ENCODE measurements at places on chromosomes 7 and 10. TPM values are rescaled to one million over a fixed set of nuclear protein-coding genes. Genes with fewer than 3 reads are reported as not detected.

Gene CCDC3
- 54.2 TPM for total RNA-seq

DNA sequence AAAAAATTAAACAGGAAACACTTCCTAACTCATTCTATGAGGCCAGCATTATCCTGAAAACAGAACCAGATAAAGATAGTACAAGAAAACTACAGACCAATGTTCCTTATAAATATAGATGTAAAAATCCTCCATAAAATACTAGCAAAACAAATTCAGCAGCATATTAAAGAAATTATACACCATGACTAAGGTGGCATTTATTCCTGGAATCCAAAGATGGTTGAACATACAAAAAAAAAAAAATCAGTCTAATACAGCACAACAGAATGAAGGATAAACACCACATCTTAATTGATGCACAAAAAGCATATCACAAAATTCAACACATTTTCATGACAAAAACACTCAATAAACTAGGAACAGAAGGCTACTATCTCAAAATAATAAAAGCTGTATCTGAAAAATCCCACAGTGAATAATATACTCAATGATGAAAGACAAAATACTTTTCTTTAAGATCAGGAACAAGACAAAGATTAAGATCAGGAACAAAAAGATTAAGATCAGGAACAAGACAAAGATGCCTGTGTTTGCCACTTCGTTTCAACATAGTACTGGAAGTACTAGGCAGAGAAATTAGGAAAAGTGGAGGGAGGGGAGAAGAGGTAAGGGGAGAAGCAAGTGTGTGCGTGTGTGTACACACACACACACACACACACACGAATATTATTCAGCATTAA, 95.6 kb downstream of the SNX13 start:
- no peak for DNase-seq

- no peak for DNase-seq
Measured at GRCh38 chr7:93949423-93949822, 27.9 kb downstream of the GNG11 start.

DNA sequence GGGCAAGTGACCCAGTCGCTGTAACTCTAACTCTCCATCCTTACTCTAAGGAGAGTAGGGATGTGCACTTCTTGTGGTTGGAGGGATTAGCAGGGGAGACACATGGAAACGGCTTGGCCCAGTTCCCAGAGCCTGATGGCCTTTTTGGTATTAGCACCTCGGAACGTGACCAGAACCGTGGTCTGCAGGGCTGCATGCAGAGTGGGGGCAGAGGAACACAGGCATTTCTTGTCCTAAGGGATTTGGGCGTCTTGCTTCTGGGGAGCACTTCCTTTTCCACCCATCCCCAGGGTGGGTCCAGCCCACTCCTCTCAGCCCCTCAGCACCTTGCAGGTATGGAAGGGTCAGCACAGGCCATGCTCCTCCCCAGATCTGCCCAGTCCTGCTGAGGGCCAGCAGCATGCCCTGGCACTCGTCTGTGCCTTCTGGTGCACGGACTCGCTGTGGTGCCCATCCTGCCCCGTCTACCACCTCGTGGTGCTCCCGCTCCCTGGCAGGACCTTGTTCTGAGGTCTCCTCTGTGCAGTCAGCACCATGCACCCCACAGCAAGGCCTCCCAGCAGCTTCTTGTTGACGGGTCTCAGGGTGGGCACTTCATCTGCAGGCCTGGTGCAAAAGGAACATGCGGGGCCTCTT, 109.6 kb downstream of the ACTR3B start:
- DNase-seq, result no peak

GRCh38 chr7:4154882-4155535, 527.1 kb upstream of the FOXK1 start:
- DNase-seq, result no peak

Data from suprapubic skin (tissue), 4 donors.